Type B pancreatic cell (in vitro differentiated cells): ENCODE measurements at places on chromosomes 5 and 9. TPM values are rescaled to one million over a fixed set of nuclear protein-coding genes. Genes with fewer than 3 reads are reported as not detected.

DNA sequence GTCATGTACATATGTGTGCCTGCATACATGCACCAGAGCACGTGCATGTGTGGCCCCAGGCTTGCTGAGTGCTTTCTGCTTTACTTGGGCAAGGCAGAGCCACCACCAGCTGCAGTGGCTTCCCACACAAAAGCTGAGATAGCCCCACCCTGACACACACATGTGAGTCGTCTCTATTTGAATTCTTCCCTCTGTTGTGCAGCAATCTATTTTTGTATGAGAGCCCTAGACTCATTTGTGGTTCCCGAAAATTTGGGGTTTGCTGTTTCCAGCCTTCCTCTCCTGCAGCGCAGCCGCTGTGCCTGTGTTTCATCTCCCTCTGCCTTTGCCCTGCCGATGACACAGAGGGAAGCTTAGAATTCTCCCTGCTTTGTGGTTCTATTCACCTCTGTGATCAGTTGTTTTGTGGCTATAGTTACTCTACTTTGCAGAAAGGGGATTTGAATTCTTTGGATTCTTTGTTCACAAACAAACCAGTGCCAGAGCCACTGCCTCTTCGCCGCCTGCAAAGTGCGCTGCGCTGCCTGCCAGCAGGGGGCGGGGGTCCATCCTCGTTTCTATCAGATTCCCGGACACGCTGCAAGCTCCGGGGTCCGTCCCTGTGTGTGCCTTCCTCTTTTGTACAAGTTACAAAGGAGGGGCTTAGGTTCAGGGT lies 95.8 kb upstream of the DAP start:
- H3K27ac ChIP-seq: peak overlapping the region; percentile 4
- peak overlapping the region; percentile 17 for H3K4me3 ChIP-seq
- H3K27me3 ChIP-seq: peaks cover 38% of the 10 kb centered on the region
- peaks cover 11% of the 10 kb centered on the region for H3K4me1 ChIP-seq
- no peaks in the 10 kb centered on the region for H3K36me3 ChIP-seq

Gene PCDHB13
- 2.3 and 4.7 TPM in 2 replicates for total RNA-seq

- no peak overlapping the region for H3K27ac ChIP-seq
- no peak overlapping the region for H3K4me3 ChIP-seq
- no peaks in the 10 kb centered on the region for H3K36me3 ChIP-seq
- DNase-seq: no peak
- peaks cover 58% of the 10 kb centered on the region for H3K4me1 ChIP-seq
These were observed 80.5 kb upstream of the HSPA9 start for GRCh38 chr5:138655530-138656190.

- no peaks in the 10 kb centered on the region for H3K36me3 ChIP-seq
- no peaks in the 10 kb centered on the region for H3K27me3 ChIP-seq
- no peak for DNase-seq
- no peaks in the 10 kb centered on the region for H3K4me1 ChIP-seq
These were observed 525.0 kb downstream of the ISL1 start for GRCh38 chr5:51908215-51908614.

DNA sequence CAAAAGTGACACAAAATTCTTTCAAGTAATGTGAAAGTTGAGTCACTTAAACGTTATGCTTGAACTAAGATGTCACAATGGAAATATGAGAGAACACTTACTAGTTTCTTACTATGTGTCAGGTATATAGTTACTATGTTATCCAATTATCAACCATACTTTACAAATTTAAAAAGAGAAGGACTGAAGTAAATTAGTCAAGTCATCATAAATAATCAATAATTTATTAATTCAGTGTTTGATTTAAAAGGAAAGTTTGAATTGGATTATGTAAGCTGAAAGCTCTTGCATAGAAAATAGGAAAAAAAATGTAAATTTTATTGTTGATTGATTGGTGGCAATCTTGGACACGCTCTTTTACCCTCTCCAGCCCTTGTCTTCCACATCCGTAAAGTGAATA lies 76.3 kb downstream of the GABRA1 start:
- no peaks in the 10 kb centered on the region for H3K27me3 ChIP-seq
- no peaks in the 10 kb centered on the region for H3K4me1 ChIP-seq
- no peak overlapping the region for H3K4me3 ChIP-seq
- no peak for DNase-seq
- H3K36me3 ChIP-seq: no peaks in the 10 kb centered on the region

DNA sequence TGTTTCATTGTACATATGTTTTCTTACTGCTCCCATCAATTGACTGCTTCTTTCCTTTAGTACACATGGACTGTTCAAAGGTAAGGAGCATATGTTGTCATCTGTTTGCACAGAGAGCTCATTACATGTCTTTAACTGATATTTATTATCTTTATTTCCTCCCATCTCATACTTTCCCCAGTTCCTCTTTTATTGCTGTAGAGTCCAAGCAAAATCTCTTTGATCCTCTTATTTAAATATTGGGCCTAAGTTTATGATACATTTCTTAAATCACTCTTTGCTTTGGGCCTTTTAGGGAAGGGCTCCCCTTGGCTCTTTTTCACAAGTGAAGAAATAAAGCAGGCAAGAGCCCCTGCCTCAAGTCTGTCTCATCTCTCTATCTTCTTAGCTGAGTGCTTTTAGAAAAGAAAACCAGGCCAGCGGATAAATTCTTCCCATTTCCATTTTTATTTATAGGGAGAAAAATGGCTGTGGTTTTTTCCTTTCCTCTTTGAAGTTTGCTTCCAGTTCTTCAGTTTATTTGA lies 152.4 kb downstream of the DOCK2 start:
- no peak overlapping the region for H3K27ac ChIP-seq
- H3K4me1 ChIP-seq: no peaks in the 10 kb centered on the region
- H3K27me3 ChIP-seq: peaks cover 44% of the 10 kb centered on the region
- H3K4me3 ChIP-seq: no peak overlapping the region

DNA sequence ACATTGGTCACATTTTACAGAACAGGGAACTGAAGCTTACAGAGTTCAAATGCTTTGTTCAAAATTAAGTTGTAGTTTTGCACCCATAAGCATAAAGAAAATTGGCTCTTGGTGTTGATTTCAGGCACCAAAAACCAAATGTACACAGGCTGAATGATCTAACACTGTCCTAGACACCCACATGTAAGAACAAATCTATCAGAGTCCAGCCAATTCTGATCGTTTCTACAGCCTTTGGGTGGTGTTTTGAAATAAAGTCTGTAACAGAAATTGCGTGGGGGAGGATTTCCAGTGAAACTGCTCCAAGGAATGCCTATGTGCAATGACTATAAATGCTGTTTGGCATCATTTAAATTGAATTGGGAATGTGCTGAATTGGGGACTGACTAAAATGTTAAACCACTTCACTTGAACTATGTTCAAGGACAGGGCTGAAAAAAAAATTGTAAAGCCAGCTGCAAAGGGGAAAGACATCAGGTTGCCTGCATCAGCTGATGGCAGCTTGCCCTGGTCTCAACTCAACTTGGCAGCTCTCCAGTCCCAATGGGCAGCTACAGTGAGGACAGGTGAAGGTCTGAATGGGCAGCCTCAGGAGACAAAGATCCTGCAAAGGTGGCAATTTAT lies 92.2 kb upstream of the TRPC7 start:
- no peak overlapping the region for H3K27ac ChIP-seq
- H3K4me3 ChIP-seq: no peak overlapping the region
- no peaks in the 10 kb centered on the region for H3K36me3 ChIP-seq
- H3K4me1 ChIP-seq: no peaks in the 10 kb centered on the region
- DNase-seq: no peak

DNA sequence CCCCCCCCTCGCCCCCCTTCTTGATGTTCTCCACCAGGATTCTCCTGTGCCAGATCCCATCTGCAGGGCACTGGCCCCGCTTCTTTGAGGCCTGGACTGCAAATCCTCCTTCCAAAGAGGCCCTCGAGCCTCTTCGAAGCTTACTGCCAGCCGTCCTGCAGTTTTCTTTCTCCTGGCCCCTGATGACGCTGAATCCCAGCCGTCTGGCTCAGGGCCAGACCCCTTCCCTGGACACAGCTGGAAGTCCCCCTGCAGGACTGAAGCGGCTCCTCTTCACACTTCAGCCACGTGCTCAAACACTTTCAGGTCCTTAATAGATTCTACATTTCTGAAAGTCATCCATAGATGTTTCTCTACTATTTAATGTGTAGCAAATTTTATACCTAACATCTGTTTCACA lies 121.5 kb downstream of the EHMT1 start:
- no peaks in the 10 kb centered on the region for H3K27me3 ChIP-seq
- no peak overlapping the region for H3K4me3 ChIP-seq
- no peak for DNase-seq
- no peak overlapping the region for H3K27ac ChIP-seq
- peaks cover 24% of the 10 kb centered on the region for H3K36me3 ChIP-seq

GRCh38 chr9:70995511-70995910 lies 125.9 kb downstream of the TRPM3 start:
- DNase-seq: no peak
- H3K27ac ChIP-seq: no peak overlapping the region
- no peaks in the 10 kb centered on the region for H3K36me3 ChIP-seq
- no peak overlapping the region for H3K4me3 ChIP-seq
- peaks cover 4% of the 10 kb centered on the region for H3K4me1 ChIP-seq

DNA sequence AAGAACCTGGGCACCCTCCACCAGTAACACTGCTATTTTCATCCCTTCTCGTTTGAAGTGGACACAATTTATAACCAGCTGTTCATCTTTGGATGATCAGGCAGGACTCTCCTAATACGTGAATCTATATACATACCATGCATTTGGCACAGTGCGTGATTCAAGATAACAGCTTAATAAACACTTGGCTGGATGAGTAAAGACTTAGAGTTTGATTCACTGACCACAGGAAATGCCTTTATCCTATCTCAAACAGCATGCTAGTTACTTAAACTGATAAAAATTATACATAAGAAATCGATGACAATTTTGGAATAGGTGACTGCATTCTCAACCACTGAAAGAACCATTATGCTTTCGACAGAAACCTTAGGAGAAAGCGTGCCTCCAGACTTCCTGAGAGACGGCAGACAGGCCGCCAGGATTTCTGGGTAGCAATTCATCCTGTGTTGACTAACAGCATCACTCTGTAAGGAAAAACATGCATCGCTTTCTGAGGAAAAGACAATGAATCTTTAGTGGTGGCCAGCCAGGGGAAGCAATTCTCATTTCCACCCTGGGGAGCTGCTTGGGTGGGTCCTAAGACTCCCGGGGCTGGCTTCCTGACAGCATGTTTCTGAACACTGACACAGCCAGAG lies 9.7 kb downstream of the MRPL36 start:
- DNase-seq: no peak
- H3K27ac ChIP-seq: no peak overlapping the region
- no peak overlapping the region for H3K4me3 ChIP-seq

- H3K36me3 ChIP-seq: no peaks in the 10 kb centered on the region
- no peak for DNase-seq
- H3K4me3 ChIP-seq: no peak overlapping the region
- peaks cover 8% of the 10 kb centered on the region for H3K4me1 ChIP-seq
- no peak overlapping the region for H3K27ac ChIP-seq
These were observed 47.3 kb upstream of the SUB1 start for GRCh38 chr5:32538031-32538547.

Gene CCDC180
- 2.2 and 7.0 TPM in 2 replicates for total RNA-seq

DNA sequence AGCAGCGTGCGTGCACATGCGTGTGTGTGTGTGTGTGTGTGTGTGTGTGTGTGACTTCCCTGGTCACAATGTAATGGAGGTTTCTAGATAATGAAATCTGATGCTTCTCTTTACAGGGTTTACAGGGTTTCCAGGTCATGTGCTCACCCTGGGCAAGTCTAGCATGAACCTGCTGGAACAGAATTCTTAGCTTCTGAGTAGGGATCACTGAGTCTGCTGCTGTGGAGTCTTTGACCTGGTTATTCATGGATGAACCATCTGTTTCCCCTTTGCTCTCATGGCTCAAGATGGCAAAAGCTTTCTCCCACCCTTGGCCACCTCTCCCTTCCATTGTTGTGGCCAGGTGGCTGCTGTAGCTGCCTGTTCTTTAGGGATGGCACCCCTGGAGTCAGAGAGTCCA lies 111.6 kb upstream of the SHB start:
- H3K4me1 ChIP-seq: peaks cover 25% of the 10 kb centered on the region
- no peaks in the 10 kb centered on the region for H3K36me3 ChIP-seq
- no peak overlapping the region for H3K4me3 ChIP-seq
- H3K27me3 ChIP-seq: no peaks in the 10 kb centered on the region

GRCh38 chr9:13990994-13991393 lies 322.9 kb downstream of the NFIB start:
- DNase-seq: no peak
- H3K27ac ChIP-seq: no peak overlapping the region
- no peaks in the 10 kb centered on the region for H3K27me3 ChIP-seq
- H3K4me3 ChIP-seq: no peak overlapping the region

GRCh38 chr9:134204991-134205578 lies 40.7 kb upstream of the RNU6ATAC start:
- H3K36me3 ChIP-seq: no peaks in the 10 kb centered on the region
- H3K27me3 ChIP-seq: peaks cover 3% of the 10 kb centered on the region
- no peak overlapping the region for H3K4me3 ChIP-seq
- peak overlapping the region; percentile 42 for H3K27ac ChIP-seq
- no peak for DNase-seq
